ENCODE measurements at places on chromosomes 11 and 22. TPM values are rescaled to one million over a fixed set of nuclear protein-coding genes. Genes with fewer than 3 reads are reported as not detected.
A peak's percentile ranks its signal among the peaks of the same experiment; 100 is the strongest.

DNA sequence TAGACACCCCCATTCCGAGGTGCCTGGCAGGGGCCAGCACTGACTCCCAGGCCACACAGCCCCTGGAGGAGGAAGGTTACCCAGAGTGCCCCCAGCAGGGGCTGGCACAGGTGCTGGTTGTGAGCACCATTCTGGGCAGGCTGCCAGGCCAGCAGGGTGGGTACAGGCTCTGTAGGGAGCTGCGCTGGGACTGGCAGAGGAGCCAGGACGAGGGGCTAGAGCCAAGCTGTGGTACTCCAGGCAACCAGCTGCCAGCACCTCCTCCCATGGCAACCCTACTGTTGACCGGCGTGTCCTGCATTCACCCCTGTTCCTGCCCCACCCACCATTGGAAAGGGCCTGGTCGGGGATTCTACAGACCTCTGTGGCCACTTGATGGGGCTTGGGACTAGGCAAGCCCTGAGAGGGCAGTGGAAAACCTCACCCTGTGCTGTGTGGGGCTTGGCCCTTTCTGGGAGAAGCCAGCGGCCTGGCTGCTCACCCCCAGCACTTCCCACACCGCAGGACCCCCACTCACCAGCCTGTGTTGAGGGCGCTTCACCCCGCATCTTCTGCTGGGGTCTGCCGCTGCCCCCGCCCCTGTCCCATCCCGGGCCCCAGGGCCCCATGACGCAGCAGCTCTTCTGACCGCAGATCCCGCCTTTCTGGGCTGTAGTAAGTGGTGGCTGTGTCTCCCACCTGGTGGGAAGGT, 1.9 kb downstream of the CLDN5 start:
- no peak for DNase-seq
- peaks cover 24% of the 10 kb centered on the region for H3K4me1 ChIP-seq
- H3K4me3 ChIP-seq, result peak overlapping the region; percentile 70
- H3K36me3 ChIP-seq, result no peaks in the 10 kb centered on the region

CPSF7 gene
- total RNA-seq, result 42.5 TPM

GRCh38 chr11:122796128-122796717, 42.1 kb upstream of the CRTAM start:
- H3K27ac ChIP-seq, result no peak overlapping the region
- no peak for DNase-seq
- H3K4me1 ChIP-seq, result no peaks in the 10 kb centered on the region
- H3K4me3 ChIP-seq, result no peak overlapping the region

ART1 gene
- 0.33 TPM for total RNA-seq

DNA sequence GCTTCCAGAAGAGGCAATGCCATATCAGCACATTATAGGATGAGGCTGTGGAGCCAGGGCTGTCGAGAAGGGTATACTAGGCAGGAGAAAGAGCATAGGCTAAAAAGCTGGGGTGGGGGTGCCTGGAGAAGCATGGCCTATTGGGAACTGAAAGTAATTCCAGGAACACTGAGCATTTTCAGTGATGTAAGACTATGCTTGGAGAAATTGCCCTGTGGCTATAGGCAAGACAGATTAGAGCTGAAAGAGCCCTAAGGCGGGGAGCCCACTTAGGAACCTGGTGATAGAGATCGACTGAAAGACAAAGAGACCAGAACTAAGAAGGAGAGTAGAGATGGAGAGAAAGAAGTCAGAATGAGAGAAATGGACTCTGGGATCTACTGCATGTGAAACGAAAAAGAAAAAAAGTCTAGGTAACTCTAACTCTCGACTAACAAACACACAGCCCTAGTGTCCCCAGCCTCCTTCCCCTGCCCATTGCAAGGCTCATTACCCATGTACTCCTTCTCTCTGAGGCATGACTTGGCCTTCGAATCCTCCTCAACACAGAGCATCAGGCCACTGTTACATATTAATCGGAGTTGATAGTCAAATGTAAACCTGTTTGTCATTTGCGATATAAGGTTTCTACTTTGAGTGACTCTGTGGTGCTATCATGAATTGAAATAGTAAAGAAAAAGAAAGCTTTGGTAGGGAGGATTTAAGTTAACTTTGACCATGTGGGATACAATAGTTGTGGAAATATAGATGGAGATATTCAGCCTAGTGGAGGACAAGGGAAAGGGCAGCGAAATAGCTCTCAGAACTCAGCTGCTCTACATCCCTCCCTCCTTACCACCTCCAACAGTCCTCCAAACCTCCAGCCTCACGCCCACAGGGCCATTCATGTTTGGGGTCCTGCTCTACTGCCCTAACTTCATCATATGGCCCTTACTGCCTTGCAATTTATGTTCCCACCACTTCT, 52.3 kb upstream of the BMAL1 start:
- no peaks in the 10 kb centered on the region for H3K27me3 ChIP-seq
- H3K36me3 ChIP-seq, result no peaks in the 10 kb centered on the region
- H3K4me3 ChIP-seq, result no peak overlapping the region
- no peak for DNase-seq
- no peak overlapping the region for H3K27ac ChIP-seq

- no peak overlapping the region for H3K4me3 ChIP-seq
- no peaks in the 10 kb centered on the region for H3K27me3 ChIP-seq
- no peaks in the 10 kb centered on the region for H3K36me3 ChIP-seq
- no peaks in the 10 kb centered on the region for H3K4me1 ChIP-seq
- H3K27ac ChIP-seq, result no peak overlapping the region
Observed at GRCh38 chr11:134527382-134528243, 115.6 kb upstream of the B3GAT1 start.

- no peaks in the 10 kb centered on the region for H3K27me3 ChIP-seq
- H3K4me1 ChIP-seq, result peaks cover 5% of the 10 kb centered on the region
- H3K36me3 ChIP-seq, result no peaks in the 10 kb centered on the region
- peak overlapping the region; percentile 21 for H3K27ac ChIP-seq
- DNase-seq, result no peak
Observed at GRCh38 chr11:14656536-14657457, 13.2 kb downstream of the PDE3B start.

OR5B2 gene
- total RNA-seq, result not detected

LAYN gene
- 2.7 TPM for total RNA-seq

GRCh38 chr11:64458997-64459396, 100.0 kb downstream of the RPS6KA4 start:
- no peaks in the 10 kb centered on the region for H3K4me1 ChIP-seq
- no peak for DNase-seq
- H3K27ac ChIP-seq, result no peak overlapping the region
- H3K27me3 ChIP-seq, result no peaks in the 10 kb centered on the region
- no peaks in the 10 kb centered on the region for H3K36me3 ChIP-seq
- no peak overlapping the region for H3K4me3 ChIP-seq

GRCh38 chr11:78714539-78714938, 139.9 kb upstream of the NARS2 start:
- DNase-seq, result no peak
- no peaks in the 10 kb centered on the region for H3K4me1 ChIP-seq
- no peaks in the 10 kb centered on the region for H3K36me3 ChIP-seq
- H3K27me3 ChIP-seq, result no peaks in the 10 kb centered on the region

GRCh38 chr11:44226945-44227344, 83.0 kb downstream of the ALX4 start:
- H3K36me3 ChIP-seq, result no peaks in the 10 kb centered on the region
- H3K27ac ChIP-seq, result no peak overlapping the region
- DNase-seq, result no peak
- no peaks in the 10 kb centered on the region for H3K27me3 ChIP-seq
- peaks cover 2% of the 10 kb centered on the region for H3K4me1 ChIP-seq
- no peak overlapping the region for H3K4me3 ChIP-seq

OR10D3 gene
- not detected for total RNA-seq

GRCh38 chr11:10522921-10523320, 18.1 kb downstream of the RNF141 start:
- H3K4me1 ChIP-seq, result no peaks in the 10 kb centered on the region
- H3K27ac ChIP-seq, result no peak overlapping the region
- peaks cover 97% of the 10 kb centered on the region for H3K36me3 ChIP-seq
- no peaks in the 10 kb centered on the region for H3K27me3 ChIP-seq

OR8A1 gene
- total RNA-seq, result not detected

TYR gene
- total RNA-seq, result not detected

- no peaks in the 10 kb centered on the region for H3K4me1 ChIP-seq
- no peak for DNase-seq
- no peak overlapping the region for H3K4me3 ChIP-seq
- H3K27me3 ChIP-seq, result no peaks in the 10 kb centered on the region
- no peaks in the 10 kb centered on the region for H3K36me3 ChIP-seq
- H3K27ac ChIP-seq, result no peak overlapping the region
Observed at GRCh38 chr11:96147906-96148486, 195.0 kb downstream of the MAML2 start.

GAB4 gene
- not detected for total RNA-seq

DNA sequence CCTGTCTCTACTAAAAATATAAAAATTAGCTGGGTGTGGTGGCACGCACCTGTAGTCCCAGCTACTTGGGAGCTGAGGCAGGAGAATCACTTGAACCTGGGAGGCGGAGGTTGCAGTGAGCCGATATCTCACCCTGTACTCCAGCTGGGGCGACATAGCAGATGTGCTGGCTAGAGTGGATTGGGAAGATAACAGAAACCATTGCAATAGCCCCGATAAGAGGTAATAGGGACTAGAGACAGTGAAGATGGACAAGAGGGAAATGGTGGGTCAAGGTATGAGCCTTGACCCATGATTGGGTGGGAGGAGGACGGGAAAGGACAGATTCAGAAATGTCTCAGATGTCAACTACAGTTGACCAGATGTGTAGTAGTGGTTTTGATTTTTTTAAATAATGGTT, 6.1 kb downstream of the SWAP70 start:
- H3K4me1 ChIP-seq, result no peaks in the 10 kb centered on the region
- H3K27ac ChIP-seq, result no peak overlapping the region
- no peak for DNase-seq
- H3K4me3 ChIP-seq, result no peak overlapping the region
- no peaks in the 10 kb centered on the region for H3K27me3 ChIP-seq

- DNase-seq, result no peak
- no peaks in the 10 kb centered on the region for H3K4me1 ChIP-seq
Observed at GRCh38 chr11:26043665-26044064, 288.3 kb upstream of the ANO3 start.

MIAT gene
- 0.47 TPM for total RNA-seq

OR56A4 gene
- total RNA-seq, result not detected

SYT8 gene
- not detected for total RNA-seq

DNA sequence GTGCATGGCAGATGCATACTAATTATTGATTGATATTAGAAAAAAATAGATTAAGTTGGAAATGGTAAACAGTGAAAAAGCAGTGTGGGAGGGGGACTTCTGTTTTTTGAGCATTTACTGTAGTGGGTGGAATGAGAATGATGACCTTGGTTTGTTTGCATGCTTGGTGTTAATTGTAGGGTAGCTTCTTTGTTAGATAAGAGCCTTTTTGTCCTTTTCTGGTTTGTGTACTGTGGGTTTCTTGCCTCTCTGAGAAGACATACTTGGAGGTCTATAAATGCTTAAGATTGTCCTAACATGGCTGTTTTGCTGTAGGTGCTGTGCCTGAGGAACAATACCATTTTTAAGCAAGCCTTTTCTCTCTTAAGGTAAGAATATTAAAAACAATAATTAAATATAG, 17.0 kb downstream of the MRPL48 start:
- no peaks in the 10 kb centered on the region for H3K4me1 ChIP-seq
- DNase-seq, result no peak
- H3K27me3 ChIP-seq, result no peaks in the 10 kb centered on the region
- no peak overlapping the region for H3K27ac ChIP-seq
- H3K4me3 ChIP-seq, result no peak overlapping the region
- peaks cover 10% of the 10 kb centered on the region for H3K36me3 ChIP-seq

MCAT gene
- total RNA-seq, result 14.2 TPM

GRCh38 chr11:33734441-33735270, 1.6 kb downstream of the CD59 start:
- no peak for DNase-seq
- peaks cover 34% of the 10 kb centered on the region for H3K4me1 ChIP-seq
- H3K27me3 ChIP-seq, result no peaks in the 10 kb centered on the region
- H3K27ac ChIP-seq, result peak overlapping the region; percentile 100

DNA sequence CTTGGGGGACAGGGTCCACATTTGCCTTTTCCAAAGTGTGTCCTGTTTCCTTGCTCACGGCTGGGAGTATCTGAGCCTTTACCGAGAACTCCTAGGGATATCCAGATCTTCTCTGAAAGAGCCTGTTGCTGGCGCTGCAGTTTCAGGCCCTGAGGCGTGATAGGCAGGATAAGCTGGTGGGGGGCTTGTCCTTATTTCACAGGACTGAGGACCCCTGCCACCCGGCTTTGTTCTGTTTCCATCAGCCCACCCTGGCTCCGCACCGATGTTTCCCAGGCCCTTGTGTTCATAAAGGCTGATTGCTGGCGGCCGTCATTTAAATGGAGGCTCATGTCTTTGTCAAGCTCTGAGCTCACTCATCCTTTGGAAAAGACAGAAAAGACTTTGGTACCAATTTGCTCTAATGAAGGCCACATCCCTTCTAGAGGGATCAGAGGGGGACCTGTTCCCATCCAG, 9.4 kb upstream of the NPTXR start:
- no peaks in the 10 kb centered on the region for H3K36me3 ChIP-seq
- no peak overlapping the region for H3K27ac ChIP-seq
- no peaks in the 10 kb centered on the region for H3K27me3 ChIP-seq
- no peak for DNase-seq

PHLDA2 gene
- 1.0 TPM for total RNA-seq

- H3K27ac ChIP-seq, result no peak overlapping the region
- no peaks in the 10 kb centered on the region for H3K4me1 ChIP-seq
- H3K27me3 ChIP-seq, result no peaks in the 10 kb centered on the region
- peak; percentile 59 for DNase-seq
- no peaks in the 10 kb centered on the region for H3K36me3 ChIP-seq
Observed at GRCh38 chr11:8099291-8099899, 18.4 kb downstream of the TUB start.

GRCh38 chr11:72548463-72548862, 114.1 kb upstream of the CLPB start:
- no peak overlapping the region for H3K4me3 ChIP-seq
- no peaks in the 10 kb centered on the region for H3K27me3 ChIP-seq
- no peak overlapping the region for H3K27ac ChIP-seq
- no peaks in the 10 kb centered on the region for H3K4me1 ChIP-seq
- H3K36me3 ChIP-seq, result no peaks in the 10 kb centered on the region
- no peak for DNase-seq

DNA sequence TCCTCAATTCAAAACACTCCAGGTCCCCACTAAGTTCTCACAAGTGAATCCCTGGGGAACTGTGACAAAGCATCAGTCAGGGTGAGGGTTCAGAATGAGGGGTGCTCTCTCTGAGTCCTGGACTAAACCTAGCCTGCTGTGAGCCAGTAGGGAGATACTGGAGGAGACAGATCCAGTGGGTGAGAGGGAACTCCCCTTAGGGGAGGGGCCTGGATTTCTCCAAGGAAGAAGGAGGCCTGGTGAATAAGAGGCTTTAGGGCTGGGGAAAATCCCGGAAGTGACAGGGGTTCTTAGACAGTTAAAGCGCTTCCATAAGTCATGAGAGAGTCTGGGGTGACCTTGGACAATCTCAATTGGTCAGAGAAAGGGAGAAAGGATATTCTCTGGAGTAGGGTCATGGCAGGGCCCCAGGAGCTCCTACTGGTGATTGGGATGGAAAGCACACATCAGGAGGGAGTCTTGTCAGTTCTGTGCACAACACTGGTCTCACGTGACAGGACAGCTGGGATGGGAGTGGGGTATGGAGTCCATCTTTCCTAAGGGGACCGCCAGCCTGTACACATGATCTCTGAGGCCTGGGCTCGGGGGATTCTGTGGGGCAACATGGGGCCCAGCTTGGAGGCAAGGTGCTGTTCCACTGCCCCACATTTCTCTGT, 1.5 kb downstream of the TBC1D10A start:
- peak overlapping the region; percentile 95 for H3K27ac ChIP-seq
- peak overlapping the region; percentile 93 for H3K4me3 ChIP-seq
- peak; percentile 56 for DNase-seq
- H3K4me1 ChIP-seq, result peaks cover 61% of the 10 kb centered on the region
- H3K27me3 ChIP-seq, result no peaks in the 10 kb centered on the region
- no peaks in the 10 kb centered on the region for H3K36me3 ChIP-seq

GRCh38 chr22:25054943-25055511, 102.5 kb downstream of the KIAA1671 start:
- H3K27ac ChIP-seq, result no peak overlapping the region
- DNase-seq, result no peak
- H3K4me3 ChIP-seq, result no peak overlapping the region
- H3K27me3 ChIP-seq, result no peaks in the 10 kb centered on the region
- H3K4me1 ChIP-seq, result peaks cover 4% of the 10 kb centered on the region

All from heart left ventricle (tissue), 16 donors.